Activated T-cell treated with anti-CD3 and anti-CD28 coated beads, Interleukin-2, amount 50 U/mL, for 4 hours (primary cell): ENCODE measurements at places on chromosomes 5 and 9. TPM values are rescaled to one million over a fixed set of nuclear protein-coding genes. Genes with fewer than 3 reads are reported as not detected.
A peak's percentile ranks its signal among the peaks of the same experiment; 100 is the strongest.

DNA sequence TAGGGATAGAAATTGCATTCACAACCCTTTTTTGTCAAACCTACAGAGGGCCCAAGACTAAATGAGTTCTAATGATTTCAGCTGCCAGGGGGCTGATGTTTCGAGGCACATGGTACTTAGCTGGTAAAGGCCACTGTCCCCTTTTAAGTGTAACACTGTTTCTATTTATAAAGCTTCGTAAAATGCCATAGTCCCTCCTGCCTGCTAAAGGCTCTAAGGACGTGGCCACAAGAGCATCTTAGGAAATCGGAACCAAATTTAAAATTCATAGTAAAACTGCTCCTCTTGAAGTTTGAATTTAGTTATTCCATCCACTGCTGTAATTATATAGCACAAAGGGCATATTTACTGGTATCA lies 170.3 kb upstream of the WWC1 start:
- no peak for DNase-seq

- no peak for DNase-seq
These were observed 58.6 kb upstream of the RANBP3L start for GRCh38 chr5:36360307-36360706.

DNA sequence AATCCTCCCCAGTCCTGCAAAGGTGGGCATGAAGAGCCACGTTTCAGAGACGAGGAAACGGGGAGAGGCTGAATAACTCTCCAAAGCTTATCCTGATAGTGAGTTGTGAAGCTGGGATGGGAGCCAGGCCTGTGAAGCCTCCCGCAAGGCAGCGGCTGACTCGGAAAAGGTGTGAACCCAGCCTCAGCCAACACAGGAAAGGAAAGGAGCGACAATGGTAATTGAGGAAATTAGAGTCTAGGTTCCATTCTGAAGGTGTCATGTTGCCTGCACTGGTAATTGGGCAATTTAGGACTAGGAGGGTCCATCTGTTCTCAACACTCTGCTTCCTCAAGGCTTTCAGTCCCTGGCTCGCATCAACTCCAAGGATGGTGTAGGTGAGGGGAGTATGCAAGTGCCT lies 83.4 kb downstream of the LIFR start:
- no peak for DNase-seq

GRCh38 chr5:10328323-10328722 lies 20.6 kb upstream of the CMBL start:
- no peak for DNase-seq

GRCh38 chr5:149930749-149931574 lies 13.6 kb downstream of the PDE6A start:
- no peak for DNase-seq

PRSS3 gene
- 0.76 TPM for total RNA-seq

ADCY2 gene
- 0.26 TPM for total RNA-seq

DNA sequence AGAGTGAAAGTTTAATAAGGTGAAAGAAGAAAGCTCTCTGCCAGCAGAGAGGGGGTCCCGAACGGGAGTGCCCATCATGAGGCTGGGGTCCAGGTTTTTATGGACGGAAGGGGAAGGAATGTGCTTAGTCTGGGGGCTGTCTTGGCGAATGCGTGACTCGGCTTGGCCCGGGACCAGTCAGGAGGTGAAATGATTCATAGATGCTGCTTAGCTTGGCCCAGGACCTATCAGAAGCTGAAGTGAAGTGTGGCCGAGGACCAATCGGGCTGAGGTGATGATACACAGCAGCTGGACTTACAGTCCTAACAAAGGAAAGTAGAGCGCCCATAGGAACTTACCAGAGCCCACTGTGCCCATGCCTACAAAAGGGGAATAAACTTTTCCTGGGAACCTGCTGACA lies 3.9 kb upstream of the FKTN start:
- no peak for DNase-seq

- DNase-seq, result no peak
These were observed 68.9 kb downstream of the SH3RF2 start for GRCh38 chr5:146005264-146005663.

DNA sequence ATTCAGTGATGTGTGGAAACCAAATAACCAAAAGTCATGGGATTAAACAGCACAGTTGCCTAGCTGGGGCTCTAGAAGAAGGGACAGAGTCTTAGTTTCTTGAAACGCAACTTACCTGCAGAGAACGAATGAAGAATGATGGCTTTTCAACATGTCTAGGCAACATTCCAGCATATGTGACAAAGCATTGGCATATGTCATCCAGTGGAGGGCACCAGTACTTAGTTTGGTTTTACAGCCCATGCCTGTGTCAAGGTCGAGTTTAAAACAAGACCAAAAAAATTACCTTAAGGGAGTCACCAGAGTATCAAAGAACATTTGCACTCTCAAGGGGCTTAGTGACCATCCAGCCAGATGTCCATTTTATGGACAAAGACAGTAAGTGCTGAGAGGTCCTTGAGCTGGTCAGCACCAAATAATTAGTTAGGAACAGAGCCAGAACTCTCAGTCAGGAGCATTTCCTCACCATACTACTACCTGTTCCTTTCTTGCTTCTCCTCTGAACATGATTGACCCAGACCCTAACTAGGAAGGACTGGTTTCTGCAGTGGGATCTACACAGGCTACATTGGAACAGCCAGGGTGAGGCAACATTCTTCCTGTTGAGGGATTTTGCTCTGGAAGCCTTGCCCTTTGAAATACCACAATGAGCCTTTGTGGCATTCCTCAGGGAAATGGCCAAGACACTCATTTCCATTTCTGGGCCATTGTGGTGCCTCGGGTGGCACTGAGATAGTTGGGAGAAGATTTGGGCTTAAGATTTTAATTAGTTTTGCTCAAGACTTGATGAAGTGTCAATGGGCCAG lies 75.4 kb upstream of the ANKH start:
- peak; percentile 21 for DNase-seq

- no peak for DNase-seq
These were observed 832.3 kb downstream of the MTRR start for GRCh38 chr5:8701251-8701650.

GRCh38 chr5:143594902-143595818 lies 191.7 kb upstream of the NR3C1 start:
- DNase-seq, result no peak

- peak; percentile 29 for DNase-seq
These were observed 24.7 kb upstream of the CETN3 start for GRCh38 chr5:90434116-90434714.

TNC gene
- total RNA-seq, result 0.51 TPM

DNA sequence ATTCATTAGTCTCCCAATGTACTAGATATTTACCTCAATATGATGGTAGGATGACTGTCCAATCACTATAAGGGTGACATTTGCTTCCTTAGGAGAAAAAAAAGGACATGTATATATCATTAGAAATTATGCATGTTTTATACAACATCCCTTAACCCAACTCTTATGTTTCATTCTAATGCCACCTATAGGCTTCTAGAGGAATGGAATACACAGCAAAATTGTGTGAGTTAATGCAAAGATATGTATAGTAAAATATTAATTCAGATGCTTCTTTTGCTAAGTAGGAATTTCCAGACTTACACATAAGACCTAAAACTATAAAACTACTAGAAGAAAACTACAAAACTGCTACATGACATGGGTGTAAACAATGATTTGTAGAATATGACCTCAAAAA lies 3.5 kb downstream of the PRXL2C start:
- no peak for DNase-seq

DNA sequence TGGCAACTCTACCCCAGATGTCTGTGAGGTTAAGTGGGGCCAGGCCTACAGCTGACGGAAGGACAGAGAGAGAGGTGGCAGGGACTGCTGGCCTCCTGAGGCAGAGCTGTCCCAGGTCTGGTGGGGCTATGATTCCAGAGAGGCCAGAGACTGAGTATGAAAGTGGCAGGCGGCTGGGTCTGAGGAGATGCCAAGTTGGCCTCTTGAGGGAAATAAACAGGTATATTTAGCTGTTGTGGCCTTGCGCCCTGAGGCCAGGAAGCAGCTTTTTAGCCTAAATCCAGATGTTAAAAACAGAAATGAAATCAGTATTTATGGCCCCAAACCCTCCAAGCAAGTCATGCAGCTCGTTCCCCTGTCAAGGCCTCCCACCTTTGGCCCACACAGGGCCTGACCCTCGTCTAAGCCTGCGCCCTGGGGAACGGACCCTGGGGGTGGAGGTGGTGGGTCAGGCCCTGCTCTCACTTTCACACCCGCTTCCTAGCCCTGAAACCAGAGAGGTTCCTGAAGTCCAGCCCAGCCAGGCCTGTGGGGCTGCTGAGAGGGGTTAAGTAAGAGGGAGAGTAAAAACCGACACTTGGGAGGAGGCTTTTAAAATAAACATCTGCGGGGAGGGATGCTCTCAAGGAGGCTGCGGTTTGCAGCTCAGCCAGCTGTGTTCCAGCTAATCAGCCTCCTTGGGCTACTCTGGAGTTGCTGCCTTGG lies 18.7 kb downstream of the PCDHGC5 start:
- no peak for DNase-seq

DNA sequence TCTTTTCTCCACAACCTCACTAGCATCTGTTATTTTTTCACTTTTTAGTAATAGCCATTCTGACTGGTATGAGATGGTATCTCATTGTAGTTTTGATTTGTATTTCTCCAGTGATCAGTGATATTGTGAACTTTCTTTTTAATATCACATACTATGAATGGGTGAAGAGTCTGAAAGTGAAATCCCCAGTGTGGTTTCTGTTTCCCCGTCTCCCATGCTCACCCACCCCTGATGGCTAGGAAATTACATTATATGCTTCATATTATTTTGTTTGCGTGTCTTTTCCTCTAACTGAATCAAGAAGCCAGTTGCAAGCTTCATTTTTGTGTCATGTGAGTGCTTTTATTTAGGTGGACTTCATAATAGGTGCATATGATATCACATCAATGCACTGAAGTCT lies 171.1 kb downstream of the ARHGAP26 start:
- no peak for DNase-seq

DNA sequence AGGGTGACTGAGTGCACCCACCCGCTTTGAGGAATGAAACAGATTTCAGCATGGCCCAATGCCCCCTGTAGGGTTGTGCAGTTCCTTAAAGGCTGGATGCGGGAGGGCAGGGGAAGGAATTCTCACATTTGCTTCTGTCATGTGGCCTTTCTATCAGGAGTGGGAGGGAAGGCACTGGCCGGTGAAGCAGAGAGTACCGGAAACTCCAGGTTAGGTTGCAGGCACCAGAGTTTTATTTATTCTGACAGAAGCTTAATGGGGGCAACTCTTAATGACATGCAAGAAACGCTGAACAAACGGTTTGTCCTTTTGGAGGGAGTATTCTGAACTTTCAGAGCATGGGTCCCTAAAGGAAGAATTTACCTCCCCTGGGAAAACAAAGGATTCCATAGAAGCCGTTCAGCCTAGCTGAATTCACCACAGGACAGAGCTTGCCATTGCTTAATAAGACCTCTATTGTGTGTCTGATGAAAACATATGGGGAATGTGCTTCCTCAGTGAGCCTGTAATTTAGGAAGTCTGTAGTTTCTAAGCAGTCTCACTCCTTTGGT lies 44.1 kb upstream of the EQTN start:
- DNase-seq, result no peak

DNA sequence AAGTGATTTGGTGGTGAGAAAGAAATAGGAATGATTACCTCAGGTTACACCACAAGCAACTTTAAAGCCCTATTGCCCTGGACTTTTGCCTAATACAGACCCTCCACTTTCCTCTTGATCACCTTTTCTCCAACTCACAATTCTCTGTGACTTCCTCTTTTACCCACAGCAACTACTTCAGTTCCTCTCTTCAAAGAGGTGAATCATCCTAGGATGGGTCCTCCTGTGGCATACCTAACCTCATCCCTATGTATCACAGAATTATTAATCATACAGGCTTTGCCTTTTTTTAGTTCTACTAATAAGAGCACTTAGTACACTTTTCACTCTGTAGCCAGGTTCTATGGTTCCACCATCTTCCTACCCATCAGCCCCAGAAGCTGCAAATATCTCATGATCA lies 19.6 kb upstream of the INSL6 start:
- no peak for DNase-seq
